Activated CD4-positive, CD25-positive, alpha-beta regulatory T cell treated with anti-CD3 and anti-CD28 coated beads, Interleukin-2, amount 50 U/mL, for 16 hours (primary cell): ENCODE measurements at places on chromosomes 4 and X.

GRCh38 chrX:15157624-15158023, 112.3 kb downstream of the ASB9 start:
- DNase-seq, result no peak

DNA sequence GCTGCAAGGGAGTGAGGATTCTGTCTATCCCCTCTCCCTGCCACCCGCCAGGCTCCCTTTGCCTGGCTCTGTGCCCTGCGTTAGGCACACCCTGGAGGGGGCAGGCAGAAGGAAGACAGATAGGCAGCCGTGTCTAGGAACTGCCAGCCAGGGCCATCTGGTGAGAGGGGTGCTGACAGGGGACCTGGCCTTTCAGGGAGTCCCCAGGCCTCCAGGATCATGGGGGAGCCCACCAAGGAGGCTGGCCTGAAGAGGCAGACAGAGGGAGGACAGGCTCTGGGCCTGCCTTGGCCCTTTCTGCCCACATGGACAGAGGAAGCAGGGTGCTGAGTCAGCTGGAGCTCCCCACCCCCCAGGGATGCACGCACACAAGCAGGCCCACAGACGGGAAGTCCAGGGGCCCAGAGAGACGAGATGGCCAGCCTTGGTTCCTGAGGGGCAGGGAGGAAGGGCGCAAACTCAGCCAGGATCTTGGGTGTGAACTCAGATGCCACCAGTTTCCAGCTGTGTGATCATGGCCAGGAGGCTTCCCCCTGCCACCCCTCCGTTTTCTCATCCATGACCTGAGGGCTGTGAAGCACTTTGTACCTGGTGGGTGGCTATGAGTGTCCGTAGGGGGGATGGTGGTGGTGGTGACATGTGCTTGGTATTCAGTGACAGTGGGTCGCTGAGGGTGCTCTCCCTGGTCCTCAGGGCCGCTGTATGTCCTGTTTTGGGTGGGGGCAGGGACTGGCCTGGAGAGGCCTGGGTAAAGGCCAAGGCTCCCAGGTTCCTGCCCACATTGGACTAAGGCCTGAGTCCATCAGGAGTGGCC, 1.8 kb downstream of the SH3BP2 start:
- DNase-seq, result no peak

DNA sequence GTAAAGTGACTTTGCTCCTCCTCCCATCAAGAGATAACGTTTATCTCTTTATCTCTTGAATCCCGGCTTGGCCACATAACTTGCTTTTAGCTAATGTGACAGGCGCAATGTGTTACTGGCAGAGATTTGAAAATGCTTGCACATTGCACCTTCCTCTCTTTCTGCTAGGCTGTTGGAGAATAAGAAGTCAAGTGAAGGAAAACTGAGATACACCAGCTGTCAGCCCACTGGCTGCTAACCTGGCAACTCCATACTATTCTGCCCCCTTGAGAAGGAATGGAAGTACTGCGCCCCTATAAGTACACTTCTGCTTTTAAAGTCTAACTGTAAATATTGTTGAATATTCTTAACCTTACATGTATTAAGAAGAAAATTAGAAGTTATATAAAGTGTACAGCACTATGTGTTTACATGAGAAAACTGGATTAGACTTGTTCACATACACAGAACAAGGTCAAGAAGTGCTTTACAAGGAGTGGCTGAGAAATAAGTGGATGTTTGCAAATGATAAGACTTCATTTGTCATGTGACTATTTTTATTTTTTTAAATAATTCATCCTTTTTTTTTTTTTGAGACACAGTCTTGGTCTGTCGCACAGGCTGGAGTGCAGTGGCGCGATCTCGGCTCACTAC, 424.5 kb upstream of the CTSO start:
- no peak for DNase-seq

- DNase-seq, result no peak
Measured at GRCh38 chrX:50770702-50771101, 43.3 kb downstream of the SHROOM4 start.

DNA sequence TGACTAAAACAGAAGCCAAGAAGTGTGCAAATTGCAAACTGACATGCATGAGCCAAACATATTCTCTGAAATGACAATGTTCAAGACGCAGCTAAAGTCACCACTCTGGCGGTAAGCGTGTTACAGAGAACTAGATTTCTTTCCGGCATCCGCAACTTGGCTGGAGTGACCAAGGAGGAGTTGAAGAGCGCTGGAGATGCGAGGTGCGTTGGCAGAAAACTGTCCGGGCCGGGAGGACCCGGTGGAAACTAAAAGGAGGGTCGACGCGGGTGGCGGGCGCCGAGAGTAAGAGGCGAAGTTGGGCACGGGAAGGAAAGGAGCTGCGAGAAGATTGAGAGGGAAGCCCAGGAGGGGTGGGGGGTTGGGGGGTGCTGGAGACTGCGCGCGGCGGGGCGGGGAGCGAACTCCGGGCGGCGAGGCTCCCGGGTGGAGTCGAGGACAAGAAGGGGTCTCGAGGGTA, 807 bp downstream of the SEL1L3 start:
- no peak for DNase-seq

DNA sequence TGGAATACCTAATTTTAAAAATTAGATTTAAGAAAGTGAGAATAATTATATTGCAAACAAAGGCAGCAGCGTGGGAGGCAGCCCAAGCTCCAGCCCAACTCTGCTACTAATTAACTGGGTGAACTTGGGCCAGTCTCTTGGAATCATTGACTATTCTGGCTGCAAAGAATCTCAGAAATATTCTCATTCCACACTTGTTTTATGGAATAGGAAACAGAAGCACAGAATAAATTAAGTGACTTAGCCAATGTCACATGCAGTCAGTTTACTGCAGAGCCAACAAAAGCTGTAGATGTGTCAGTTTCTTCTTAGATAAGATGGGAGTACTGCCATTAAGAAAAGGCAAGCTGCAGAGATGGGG, 132.6 kb upstream of the FAM9B start:
- no peak for DNase-seq

GRCh38 chr4:169025184-169025583, 15.1 kb upstream of the CBR4 start:
- no peak for DNase-seq

GRCh38 chr4:123469696-123470095, 73.1 kb downstream of the SPRY1 start:
- no peak for DNase-seq

DNA sequence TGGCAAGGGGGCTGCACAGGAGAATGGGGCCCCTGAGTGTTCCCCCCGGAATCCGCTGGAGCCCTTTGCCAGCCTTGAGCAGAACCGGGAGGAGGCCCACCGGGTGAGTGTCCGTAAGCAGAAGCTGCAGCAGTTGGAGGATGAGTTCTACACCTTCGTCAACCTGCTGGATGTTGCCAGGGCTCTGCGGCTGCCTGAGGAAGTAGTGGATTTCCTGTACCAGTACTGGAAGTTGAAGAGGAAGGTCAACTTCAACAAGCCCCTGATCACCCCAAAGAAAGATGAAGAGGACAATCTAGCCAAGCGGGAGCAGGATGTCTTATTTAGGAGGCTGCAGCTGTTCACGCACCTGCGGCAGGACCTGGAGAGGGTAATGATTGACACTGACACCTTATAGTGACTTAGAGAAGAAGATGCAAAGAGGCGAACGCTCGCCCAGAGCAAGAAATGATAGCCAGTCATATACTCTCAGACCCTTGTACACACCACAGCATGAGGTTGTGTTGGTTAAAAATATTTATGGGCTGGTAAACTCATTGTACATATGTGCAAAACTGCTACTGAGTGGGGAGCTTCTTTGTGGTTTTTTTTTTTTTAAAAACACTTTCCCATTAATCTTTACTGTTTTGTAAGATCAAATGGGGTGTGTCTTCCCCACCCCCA, 52.5 kb downstream of the JADE1 start:
- no peak for DNase-seq

DNA sequence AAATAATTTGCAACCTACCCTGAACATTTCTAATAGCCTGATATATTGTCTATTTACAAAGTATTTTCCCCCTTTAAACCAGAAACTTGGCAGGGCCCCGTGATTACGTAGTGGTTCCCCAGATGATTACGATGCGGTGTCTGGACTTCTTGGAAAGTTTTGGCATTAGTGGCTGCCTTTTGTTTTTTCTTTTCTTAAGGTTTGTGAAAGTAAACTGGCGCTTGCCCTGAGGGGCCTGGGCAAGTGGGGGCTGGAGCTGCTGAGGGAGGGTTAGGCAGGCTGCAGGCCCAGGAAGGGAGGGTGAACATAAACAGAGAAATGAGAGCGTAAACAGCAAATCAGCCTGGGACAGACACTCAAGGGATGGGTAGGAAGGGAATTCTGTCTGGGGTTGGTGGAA, 123.6 kb upstream of the MSX1 start:
- no peak for DNase-seq

DNA sequence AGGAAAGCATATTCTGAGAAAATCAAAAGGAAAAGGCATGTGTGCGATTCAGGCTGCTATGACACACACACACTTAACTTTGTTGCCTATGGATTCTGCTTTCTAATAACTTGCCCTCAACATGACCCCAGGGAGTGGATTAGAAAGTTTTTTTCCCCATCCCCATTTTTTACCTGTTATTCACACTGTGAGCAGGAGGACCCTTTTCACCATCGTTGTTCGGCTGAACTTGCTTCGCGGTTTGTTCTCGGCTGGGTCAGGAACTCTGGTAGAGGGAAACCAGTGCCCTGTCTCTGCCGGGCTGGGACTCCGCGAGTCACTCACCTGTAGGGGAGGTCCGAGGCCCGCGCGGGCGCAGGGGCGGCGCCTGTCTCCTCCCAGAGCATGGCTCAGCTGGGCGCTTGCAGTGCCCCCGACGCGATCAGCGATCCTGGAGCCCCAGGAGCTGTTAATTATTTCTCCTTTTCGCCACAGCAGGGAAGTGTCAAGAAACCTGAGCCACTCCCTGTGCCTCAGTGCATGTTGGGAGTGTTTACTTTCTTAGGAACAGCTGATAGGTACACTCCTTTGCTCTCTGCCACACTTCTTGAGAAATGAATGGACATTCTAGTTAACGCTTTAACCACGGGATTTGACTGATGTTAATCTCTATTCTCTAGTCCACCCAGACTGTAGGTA, at the start of gene RASSF6:
Gene RASSF6 (minus strand): TSS at position 322 of the 678 bp plus-strand sequence. CDS start 8,641 bp downstream, outside the sequence.
- DNase-seq, result no peak

DNA sequence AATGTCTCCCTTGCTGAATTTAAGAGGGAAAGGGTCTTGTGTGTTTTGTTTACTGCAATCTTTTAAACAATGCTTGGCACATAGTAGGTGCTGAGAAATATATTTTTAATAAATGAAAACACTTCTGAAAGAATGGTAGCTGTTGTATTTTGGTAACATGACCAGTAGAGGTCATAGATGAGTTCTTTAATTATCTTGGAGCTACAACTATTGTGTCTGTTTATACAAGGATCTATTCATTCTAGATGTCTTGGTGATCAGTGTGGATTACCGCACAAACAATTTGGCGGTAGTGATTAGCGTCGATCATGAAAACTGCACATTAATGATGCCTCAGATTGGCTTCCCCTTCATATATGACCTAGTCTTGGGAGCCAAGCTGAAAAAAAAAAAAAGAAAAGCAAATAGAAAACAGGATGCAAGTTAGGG, 21.4 kb upstream of the SCRG1 start:
- no peak for DNase-seq

GRCh38 chr4:171721937-171722336, 91.3 kb upstream of the GALNTL6 start:
- DNase-seq, result no peak

DNA sequence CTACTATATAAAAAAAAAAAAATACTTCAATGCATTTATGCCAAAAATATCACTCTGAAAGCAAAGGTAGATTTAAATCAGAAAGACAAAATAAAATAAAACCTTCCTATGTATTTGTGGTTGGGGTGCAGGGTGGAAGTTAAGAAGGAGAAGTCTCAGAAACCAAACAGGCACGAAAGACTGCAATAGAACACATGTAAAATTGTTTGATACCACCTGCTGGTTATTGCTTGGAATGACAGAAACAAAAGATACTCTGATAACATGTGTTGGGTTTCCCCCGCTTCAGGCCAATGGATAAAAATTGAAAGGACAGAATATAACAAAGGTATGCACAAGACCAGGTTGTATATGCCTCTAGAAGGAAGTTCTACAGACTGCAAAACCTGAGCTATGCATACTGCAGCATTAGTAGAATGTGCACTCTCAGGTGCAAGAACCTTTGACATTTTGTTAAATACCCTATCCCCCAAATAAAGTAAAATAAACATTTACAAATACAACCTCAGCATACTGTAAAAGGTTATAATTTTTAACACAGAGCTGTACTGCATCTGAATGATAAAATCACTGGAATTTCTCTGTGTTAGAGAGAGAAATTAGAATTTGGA, 118.8 kb downstream of the GABRA2 start:
- DNase-seq, result no peak

DNA sequence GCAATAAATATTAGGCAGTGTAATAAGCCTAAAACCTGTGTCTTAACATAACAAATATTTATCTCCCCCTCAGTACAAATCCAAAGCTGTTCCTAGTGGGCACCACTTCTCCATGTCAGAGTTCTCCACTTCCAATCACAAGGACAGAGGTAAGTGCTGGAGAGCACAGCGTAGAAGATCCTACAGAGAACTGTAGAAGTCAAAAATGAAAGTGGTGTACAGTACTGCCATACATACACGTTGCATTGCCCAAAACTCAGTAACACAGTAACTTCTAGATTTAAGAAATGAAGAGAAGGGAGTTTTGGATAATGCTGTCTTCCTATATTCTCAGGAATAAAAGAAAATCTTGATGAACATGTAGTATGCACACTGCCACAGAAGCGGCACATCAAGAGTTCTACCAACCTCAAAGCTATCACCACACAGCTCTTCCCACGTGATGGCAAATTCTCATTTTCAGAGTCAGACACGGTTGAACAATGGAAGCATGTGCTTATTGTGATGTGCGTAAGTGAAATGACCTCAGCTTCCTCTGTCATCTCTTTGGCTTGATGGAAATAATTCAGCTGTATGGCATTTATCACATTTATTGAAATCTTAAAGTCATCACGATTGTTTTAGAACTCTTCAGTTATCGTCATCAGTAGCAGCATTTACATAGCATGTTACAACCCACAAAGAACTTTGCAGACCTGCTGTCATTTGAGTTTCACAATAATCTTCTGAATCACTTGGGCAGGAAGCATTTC, 27.1 kb upstream of the SPANXN4 start:
- DNase-seq, result no peak

- DNase-seq, result no peak
Measured at GRCh38 chr4:92091335-92091734, 212.4 kb upstream of the GRID2 start.

- no peak for DNase-seq
Measured at GRCh38 chrX:67613996-67614395, 70.2 kb downstream of the AR start.

- DNase-seq, result no peak
Measured at GRCh38 chr4:12692815-12693214, 791.3 kb downstream of the RAB28 start.
